Fibroblast of mammary gland (primary cell): ENCODE measurements at places on chromosomes 11 and 22.

DNA sequence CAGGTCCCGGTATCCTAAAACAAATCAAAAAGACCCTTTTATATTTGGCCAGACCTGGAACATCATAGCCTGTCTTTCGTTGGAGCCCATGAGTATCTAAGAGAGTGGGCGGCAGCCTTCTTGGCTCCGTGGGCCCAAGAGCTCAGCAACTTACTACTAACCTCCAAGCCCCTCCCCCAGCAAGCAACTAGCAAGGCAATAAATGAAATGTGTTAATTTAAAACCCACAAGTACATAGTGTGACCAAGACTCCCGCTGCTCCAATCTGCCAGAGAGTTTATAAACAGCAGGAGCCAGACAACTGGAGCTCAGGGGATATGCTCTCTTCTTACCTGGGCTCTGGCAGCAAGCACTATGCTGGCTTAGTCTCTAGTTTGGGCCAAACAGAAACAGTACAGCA, 40.8 kb upstream of the CYP2D6 start:
- no peak for DNase-seq

DNA sequence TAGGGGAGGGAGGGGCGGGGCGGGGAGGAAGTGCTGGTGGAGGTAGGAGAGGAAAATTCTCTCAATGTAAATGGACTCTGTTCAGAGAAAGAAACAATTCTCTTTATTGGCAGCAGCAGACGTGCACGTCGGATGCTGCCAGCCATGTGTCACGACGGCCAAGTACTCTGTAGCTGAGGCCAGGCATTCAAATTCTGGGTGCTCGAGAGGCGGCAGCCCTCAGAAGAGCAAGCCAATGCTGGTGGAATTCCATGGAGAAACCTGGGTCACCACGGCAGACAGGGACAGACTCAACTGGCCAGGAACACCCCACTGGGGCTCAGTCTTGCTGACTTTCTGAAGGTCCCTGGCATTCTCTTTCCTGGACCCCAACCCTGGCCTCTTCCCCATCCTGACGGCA, 90.8 kb downstream of the ABTB2 start:
- DNase-seq, result no peak

GRCh38 chr11:10201343-10201742, 92.7 kb downstream of the SBF2 start:
- no peak for DNase-seq

GRCh38 chr11:134441281-134441680, 29.2 kb upstream of the B3GAT1 start:
- no peak for DNase-seq

DNA sequence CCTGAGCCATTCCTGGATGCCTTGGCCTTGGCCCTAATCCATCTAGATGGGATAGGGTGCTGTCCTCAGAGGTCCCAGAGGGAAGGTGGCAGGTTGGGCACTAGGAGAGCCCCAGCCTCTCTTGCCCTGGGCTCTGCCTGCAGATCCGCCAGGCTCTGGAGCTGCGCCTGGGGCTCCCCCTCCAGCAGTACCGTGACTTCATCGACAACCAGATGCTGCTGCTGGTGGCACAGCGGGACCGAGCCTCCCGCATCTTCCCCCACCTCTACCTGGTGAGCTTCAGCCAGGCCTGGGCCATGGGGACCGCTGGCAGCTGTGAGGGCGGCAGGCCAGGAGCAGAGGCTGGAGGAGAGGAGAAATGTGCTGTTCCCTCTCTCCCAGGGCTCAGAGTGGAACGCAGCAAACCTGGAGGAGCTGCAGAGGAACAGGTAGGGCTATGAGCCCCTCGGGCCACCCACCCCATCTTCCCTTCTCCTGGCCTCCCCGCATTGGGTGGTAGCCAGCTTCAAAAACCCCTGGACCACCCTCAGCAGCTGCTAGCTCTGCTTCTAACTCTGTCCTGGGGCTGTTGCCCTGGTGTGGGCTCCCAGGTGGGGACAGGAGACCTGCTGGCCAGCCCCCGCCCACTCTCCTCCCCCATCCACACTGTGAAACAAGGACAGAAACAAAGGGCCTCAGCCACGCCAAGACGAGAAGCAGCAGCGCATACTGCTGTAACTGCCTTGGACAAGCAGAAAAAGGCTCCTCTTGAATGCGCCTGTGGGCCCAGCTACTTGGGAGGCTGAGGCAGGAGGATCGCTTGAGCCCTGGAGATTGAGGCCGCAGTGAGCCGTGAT, 4.9 kb downstream of the SSH3 start:
- no peak for DNase-seq

DNA sequence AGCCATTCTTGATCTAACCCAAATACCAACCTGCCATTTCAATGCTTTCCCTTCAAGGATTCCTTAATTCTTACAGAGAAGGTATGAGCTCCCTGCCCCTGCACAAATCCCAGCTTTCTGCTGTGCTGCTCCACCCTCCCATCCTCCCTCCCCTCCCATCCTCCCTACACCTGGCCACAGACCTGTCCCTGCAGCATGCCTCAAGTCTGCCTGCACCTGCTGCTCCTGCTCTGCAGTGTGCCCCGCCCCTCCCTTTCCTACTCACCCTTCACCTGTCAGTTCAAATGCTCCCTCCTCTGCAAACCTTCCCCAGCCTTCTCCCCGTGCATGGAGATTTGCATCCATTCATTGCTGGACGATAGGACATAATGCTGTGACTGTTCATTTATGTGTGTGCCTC, 139.9 kb upstream of the NARS2 start:
- DNase-seq, result no peak

DNA sequence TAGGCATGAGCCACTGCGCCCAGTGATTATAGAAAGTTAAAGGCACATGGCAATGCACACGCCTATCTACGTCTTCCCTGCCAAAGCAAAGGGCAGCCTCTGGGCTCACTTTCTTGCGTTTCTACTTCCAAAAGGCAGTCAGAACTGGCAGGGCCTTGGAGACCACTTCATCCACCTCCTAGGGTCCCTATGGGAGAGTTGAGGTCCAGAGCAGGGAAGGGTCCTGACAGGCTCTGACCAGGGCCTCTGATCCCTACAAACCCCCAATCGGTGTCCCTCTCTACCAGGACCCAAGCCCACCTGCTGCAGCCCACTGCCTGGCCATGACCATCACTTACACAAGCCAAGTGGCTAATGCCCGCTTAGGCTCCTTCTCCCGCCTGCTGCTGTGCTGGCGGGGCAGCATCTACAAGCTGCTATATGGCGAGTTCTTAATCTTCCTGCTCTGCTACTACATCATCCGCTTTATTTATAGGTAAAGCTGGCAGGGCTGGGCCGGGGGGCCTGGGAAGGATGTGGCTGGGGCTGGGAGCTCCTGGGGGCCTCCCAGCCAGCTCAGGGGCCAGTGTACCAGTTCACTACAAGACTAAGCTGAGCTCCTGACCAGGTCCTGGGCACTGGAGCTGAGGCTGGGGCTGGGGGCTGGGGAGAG, 1.5 kb downstream of the BEST1 start:
- no peak for DNase-seq

- DNase-seq, result no peak
Measured at GRCh38 chr11:117395476-117395875, 67.8 kb downstream of the CEP164 start.

DNA sequence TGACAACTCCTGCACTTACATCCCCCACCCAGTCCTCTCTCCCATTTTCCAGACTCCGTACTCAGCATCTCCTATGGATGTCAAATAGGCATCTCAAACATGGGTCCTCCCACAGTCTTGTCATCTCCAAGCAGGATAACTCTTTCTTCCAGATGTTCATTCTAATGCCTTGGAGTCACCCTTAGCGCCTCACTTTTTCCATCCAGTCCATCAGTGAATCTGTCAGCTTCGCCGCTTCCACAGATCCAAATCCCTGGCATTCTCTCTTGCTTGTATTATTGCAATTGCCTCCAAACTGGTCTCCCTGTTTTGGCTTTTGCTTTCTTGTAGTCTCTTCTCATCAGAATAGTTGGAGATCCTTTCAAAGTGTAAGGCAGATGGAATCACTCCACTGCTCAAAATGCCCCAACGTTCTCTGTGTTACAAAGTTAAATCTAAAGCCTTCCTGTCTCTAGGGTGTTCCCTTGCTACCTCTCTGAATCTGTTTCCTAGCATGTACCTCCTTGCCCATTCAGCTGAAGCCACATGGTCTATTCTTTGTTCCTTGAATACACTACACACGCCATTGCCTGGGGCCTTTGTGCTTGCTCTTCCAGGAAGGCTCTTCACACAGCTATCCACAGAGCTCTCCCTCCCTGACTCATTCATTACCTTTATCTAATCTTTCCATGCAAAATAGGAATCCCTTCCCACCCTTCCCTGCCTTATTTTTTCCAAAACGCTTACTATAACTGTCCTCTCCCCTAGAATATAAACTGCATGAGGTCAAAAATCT, 64.8 kb downstream of the UBASH3B start:
- DNase-seq, result no peak

- no peak for DNase-seq
Measured at GRCh38 chr22:17888855-17889254, 114.6 kb upstream of the BID start.

DNA sequence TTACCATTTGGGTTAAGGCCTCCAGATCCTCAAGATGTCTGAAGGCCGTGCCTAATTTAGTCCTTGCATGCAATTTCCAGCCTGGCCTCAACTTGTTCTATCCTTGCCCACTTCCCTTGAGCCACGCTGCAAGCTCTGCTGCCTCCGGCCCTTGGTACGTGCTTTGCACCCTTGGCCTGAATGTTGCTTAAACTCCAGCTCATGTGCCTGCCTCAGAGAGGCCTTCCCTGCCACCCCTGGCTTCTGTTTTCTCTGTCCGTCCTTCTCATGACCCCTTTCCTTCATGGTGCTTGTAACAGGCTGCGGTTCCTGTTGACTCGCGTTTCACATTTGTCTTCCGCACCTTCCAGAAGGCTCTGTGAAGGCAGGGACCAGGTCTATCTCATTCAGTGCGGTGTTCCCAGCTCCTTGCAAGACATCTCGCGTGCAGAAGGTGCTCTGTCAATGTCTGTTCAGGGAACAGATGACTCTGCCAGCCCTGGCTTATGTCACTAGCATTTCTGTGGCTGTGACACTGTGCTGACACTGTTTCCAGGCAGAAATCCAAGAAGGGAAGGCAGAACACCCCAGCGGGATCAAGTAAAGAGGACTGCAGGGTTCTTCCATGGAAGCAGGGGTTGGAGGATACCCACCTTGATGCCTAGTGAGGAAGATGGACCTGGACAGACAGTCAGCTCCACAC, 61.8 kb downstream of the FBLN1 start:
- no peak for DNase-seq

- DNase-seq, result peak; percentile 96
Measured at GRCh38 chr11:117072517-117073461, 25.4 kb downstream of the SIK3 start.

DNA sequence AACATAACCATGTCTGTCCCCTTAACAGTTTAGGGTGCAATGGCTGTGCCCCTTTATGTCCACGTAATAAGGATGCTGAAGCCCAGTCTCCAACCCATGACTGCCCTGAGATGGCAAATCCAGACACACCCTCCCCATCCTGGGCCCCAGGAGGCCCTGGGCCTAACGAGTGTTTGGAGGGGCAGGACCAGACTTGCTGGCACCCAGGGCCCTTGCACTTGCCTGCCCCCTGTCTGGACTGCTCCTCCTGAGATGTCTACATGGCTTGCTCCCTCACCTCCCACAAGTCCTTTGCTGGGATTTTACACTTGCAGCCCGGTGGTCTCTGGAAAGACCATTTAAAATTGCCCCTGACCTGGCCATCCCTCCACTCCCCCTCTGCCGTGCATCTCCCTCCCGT, 132.2 kb upstream of the NECTIN1 start:
- no peak for DNase-seq

GRCh38 chr11:85665733-85666132, 804 bp upstream of the CREBZF start:
- peak; percentile 44 for DNase-seq

DNA sequence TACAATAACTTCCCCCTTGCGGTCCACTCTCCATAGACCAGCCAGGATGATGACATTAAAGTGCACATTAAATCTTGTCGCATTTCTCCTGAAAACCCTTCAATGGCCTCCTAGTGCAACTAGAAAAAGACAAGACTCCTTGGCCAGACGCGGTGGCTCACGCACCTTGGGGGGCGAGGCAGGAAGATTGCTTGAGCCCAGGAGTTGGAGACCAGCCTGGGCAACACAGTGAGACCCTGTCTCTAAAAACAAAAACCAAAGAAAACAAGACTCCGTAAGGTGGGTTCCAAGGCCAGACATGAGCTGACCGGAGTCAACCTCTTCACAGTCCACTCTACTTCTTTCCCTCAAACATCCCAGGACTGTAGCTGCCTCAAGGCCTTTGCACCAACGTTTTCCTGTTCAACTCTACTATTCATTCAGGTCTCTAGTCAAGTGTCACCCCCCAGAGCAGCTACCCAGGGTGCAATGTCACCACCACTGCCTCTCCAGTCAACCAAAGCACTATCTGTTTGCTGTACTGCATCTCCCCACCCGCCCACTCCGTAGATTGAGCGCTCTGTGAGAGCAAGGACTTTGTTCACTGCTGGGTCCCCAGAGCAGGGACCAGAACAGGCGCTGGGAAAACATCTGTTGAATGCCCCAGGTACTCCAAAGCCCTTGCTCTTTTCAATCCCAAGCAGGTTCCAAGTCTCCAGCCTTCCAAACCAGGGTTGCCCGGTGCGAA, 739 bp downstream of the ZMAT5 start:
- no peak for DNase-seq

DNA sequence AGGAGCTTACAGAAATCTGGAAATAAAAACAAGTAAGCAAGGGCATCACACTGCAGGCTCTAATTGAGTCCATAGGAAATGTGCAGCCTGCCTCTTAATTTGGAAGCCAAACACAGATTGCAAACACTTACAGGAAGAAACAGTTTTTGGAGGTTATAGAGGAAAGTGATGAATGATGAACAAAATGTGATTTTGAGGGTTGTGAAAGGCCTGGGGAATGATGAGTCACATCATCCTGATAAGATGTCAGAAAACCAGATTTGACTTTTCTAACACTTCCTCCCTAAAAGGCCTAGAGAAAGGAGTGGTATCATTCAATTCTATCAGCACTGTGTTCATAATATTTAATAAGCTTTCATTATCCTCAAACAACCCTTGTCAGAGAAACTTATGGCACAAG, 96.6 kb upstream of the POU2AF2 start:
- DNase-seq, result peak; percentile 53

- DNase-seq, result no peak
Measured at GRCh38 chr11:75487365-75487764, 38.4 kb downstream of the GDPD5 start.

DNA sequence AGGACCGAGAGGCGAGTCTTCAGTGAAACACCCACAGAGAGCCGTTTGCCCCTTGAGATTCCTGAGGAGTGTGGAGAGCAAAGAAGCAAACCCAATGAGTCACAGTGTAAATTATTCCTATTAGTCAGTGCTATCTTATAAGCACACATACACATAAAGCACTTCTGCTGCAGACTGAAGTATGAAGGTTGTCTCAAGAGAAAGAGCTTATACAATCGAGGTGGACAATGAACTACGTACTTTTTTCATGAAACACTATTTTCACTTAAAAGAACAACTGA, 37.3 kb downstream of the GALNT18 start:
- DNase-seq, result peak; percentile 91

GRCh38 chr22:42282252-42282942, 11.9 kb upstream of the TCF20 start:
- DNase-seq, result no peak
